Retinal pigment epithelial cell (primary cell): ENCODE measurements at places on chromosomes 3 and 15.

- DNase-seq: no peak
Measured at GRCh38 chr3:49924683-49925082, 4.9 kb downstream of the MON1A start.

GRCh38 chr3:158407844-158408517, 163.0 kb upstream of the MLF1 start:
- DNase-seq: no peak

GRCh38 chr15:54514601-54515000, 536.4 kb downstream of the UNC13C start:
- DNase-seq: no peak

- DNase-seq: no peak
Measured at GRCh38 chr3:11606865-11607440, 36.8 kb downstream of the VGLL4 start.

DNA sequence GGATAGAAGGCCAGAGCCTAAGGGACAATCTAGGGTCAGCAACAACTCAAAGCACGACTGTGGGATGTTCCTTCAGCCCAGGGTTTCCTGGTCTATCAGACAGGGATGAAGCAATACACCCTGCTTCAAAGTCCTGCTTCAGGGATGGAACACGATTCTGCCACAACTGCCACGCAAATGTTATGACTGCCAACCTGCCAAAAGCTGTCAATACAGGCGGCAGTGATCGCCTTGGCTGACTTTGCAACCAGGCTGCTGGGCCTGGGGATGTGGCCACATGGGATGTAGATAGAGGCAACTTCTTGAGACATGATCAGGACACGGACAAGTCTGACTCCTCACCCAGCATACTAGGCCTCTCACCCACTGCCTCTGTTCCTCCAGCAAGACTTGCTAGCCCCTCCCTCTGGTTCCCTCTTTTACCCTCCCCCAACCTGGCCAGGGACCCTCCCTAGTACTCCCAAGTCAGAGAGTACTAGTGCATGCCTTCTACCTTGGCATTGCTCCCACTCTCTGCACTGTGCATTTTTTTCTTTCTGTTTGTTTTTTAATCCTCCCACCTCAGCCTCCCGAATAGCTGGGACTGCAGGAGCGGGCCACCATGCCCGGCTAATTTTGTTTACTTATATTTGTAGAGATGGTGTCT, 7.6 kb downstream of the CCDC12 start:
- no peak for DNase-seq
